ENCODE measurements at places on chromosomes 12 and 14.

GRCh38 chr14:98223106-98223505 lies 1048.9 kb downstream of the BCL11B start:
- no peak for DNase-seq

GRCh38 chr14:77590845-77591485 lies 25.5 kb downstream of the SPTLC2 start:
- DNase-seq, result no peak

GRCh38 chr12:114499338-114499737 lies 93.4 kb upstream of the TBX5 start:
- DNase-seq, result no peak

GRCh38 chr12:13247596-13247995 lies 51.1 kb downstream of the EMP1 start:
- DNase-seq, result no peak

DNA sequence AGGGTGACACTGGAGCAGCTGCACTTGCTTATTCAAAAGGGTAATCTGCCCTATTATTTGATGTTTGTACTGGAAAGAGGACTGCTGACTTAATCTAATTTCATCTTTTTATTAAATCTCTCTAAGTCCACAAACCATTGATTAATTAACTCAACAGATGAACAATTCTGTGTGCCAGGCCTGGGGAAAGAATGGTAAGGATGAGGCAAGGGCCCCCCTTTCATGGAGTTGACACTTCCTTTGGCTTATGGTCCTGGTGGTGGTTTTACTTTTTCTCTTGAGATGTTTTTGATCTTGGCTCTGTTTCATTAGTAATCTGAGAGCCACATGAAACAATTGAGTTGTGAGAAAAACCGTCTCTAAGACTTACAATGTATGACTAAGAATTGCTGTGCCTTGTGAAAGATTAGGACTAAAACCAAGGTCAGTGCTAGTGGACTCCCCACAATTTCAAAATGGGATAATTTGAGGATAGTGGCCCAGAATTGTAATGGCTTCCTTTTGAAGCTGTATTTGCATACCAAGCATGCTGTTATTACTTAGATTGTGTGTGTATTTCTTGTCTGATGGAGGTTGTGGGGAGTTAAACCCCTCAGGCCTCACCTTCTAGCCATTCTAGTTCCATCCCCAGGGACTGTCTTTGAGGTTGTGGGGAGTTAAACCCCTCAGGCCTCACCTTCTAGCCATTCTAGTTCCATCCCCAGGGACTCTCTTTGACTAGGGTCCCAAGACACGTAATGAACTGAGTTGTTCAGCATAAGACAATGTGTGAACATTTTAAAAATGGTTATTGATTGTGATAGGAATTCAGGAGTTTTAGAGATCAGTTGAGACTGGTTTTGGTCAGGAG lies 52.5 kb upstream of the EVL start:
- DNase-seq, result no peak

GRCh38 chr12:105425254-105426174 lies 95.0 kb downstream of the C12orf75 start:
- DNase-seq, result no peak

- DNase-seq, result no peak
Observed at GRCh38 chr12:59268295-59268809, 327.5 kb upstream of the SLC16A7 start.
